ENCODE measurements at places on chromosomes 11 and 22.

- no peak for DNase-seq
Observed at GRCh38 chr11:64021757-64022093, 14.0 kb upstream of the FLRT1 start.

GRCh38 chr11:8009856-8010255, 22.7 kb downstream of the EIF3F start:
- no peak for DNase-seq

- no peak for DNase-seq
Observed at GRCh38 chr11:115657586-115657985, 153.4 kb upstream of the CADM1 start.

DNA sequence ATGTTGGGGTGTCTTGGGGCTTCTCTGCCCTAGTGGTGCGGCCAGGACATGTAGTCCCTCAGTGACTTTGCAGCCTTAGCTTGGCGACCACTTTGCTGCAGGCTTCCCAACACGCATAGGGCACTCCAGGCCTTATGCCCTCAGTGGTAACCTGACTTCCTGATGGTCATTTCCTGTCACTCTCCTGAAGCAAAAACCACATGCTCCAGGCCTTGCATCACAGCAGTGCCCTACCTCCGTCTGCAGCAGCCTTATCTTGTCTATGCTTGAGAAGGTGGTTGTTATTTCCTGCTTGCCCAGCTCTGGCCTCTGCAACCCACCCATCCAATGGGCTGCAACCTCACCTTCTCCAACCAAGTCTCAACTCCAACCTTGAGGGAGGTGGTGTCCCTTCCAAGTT, 33.4 kb upstream of the PISD start:
- DNase-seq: no peak

- DNase-seq: no peak
Observed at GRCh38 chr11:102263379-102264003, 53.8 kb upstream of the BIRC3 start.

- no peak for DNase-seq
Observed at GRCh38 chr22:25928038-25928437, 186.1 kb downstream of the MYO18B start.

GRCh38 chr22:42074132-42074811, at the start of gene PHETA2:
TSS of gene PHETA2 (plus strand) at chr22:42074248. CDS start at chr22:42077294, 3,046 bp downstream.
- no peak for DNase-seq

- DNase-seq: no peak
Observed at GRCh38 chr11:107827041-107827440, 31.5 kb downstream of the SLC35F2 start.

DNA sequence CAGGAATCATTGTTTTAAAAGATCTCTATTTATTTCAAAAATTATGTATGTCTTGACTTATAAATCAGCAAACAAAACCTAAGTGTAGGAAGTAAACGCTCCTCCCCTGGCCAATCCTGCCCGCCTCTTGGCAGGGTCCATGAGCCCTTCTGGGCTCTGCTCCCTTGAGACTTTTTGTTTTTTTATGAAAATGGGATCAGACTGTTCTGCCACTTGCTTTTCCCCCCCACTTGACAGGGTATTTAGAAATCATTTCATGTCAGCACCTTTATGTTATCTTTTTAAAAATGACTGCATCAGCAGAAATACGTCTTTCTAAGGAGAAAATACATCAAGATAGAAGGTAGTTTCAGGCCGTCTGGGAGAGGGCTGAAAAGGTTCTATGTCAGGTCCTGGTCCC, 35.6 kb downstream of the FBLN1 start:
- DNase-seq: no peak

DNA sequence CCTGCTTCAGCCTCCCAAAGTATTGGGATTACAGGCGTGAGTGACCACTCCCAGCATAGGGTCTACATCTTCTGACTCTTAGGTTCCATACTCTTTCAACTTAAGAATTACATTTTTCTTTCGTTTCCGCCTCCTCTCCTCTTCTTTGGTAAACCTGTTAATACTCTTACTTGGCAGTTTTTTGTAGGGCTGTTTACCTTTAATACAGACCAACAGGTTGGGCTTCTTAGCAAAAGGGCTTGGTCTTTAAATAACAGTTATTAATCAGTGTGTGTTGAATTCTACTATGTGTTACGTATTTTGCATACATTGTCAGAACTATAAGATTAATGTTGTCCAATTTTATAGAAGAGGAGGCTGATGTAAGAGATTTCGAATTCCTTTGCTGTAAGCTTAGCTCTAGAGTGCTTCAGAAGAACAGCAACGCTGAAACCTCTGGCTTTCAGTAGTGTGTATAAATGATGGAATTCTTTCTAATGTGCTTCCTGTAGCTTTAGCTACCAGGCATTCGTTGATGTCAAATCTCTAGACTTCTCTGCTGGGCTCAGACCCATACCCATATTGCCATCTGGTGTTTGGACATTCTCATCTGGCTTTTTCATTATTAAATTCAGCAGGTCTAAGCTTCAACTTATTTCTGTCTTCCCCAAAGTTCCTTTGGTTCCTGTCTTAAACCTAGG, 3.1 kb downstream of the FDX1 start:
- no peak for DNase-seq

DNA sequence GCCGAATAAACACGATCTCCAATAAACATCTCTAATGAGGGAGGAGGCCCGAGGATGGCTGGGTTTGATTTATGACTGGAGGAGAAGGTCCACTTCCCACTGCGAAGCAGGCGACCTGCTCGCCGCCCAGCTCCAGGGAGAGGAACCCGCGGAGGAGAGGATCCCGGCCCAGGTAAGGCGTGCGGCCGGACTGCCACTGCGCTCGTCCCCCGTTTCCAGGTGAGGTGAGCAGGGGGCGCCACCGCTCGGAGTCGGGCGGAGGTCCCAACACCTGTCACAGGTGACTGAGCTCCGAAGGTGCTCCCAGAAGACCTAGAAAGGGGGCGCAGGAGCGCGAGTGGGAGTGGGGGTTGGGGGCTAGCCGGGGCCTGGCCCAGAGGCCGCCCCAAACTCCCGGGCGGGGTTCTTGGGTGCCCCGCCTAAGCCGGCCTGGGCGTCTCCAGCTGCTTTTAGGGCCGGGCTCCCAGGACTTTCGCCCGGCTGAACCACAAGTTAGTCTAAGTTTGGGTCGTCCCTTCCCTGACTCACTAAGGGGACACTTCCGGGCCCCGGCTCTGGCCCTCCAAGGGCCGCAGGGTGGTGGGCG, 5.4 kb upstream of the PAX6 start:
- no peak for DNase-seq

GRCh38 chr11:95299078-95299679, 68.2 kb upstream of the SESN3 start:
- no peak for DNase-seq

- no peak for DNase-seq
Observed at GRCh38 chr11:5831196-5831829, 10.4 kb downstream of the OR52E6 start.

DNA sequence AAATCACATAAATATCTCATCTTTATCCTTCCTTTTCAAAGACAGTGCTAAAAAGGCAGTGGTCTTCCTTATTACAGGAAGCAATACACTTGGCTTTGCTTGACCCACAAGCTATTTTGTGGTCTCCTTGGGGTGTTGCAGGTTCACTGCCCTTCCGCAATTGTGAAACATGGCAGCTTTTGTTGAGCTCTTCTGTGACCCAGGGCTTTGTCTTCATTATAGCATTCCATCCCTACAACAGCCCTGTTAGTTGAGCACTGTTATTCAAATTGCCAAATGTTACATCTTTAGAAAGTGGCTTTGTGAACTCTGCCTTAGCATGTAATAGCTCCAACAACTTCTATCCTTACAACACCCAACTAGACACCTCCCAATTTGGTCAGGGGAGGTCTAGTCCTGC, 107.1 kb downstream of the OPCML start:
- DNase-seq: no peak

DNA sequence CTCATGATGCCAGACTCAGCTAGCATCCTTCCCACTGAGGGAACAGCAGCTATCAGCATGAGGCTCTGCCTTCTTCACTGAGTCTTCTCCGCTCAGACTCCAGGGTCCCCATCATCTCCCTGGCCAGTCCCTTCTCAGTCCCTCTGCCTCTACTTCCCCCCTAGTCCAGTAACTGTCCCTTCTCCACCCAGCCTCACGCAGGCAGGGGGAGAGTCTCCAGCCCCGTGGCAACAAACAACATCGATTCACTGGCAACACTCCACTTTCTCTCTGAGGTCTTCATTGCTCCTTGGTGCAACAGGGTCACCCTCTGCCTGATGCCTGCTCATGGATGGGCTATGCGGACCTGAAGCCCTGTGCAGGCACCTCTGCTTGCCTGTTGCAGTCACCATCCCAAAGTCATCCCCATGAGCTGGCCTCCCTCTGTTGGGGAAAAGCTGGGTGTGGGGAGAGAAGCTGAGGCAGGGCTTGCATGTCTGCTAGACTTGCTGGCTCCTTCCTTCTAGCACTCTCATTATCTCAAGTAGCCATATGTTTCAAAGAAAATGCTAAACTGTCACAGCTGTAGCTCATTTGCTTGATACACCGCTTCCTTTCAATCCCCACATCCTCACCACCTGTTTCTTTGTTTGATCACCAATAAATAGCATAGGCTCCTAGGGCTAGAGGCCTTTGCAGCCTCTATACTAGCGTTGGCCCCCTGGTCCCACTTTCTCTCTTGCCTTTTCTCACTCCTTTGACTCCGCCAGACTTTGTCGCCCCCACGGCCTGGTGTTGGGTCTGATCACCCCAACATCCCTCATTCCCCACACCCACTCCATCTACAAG, 4.3 kb upstream of the BCR start:
- DNase-seq: no peak

DNA sequence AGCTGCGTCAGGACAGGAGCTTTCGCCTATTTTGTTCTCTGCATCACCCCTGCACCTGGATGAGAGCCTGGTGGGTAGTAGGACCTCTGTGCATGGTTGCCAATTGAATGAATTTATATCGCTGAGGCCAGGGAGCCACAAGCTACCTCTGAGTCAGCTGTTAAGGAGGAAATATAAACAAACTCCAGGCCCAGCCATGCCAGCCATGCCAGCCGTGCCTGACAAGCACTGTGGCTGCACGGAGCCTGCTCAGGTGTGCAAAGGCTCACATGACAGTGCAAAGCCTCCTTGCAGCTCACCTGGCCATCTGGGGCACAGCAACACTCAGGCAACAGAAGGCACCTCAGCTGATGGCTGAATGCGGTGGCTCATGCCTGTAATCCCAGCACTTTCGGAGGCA, 33.7 kb upstream of the LINC01488 start:
- no peak for DNase-seq

GRCh38 chr11:59899532-59899931, 20.9 kb downstream of the OOSP3 start:
- no peak for DNase-seq

GRCh38 chr22:38953577-38954413, 3.6 kb upstream of the APOBEC3A start:
- no peak for DNase-seq

DNA sequence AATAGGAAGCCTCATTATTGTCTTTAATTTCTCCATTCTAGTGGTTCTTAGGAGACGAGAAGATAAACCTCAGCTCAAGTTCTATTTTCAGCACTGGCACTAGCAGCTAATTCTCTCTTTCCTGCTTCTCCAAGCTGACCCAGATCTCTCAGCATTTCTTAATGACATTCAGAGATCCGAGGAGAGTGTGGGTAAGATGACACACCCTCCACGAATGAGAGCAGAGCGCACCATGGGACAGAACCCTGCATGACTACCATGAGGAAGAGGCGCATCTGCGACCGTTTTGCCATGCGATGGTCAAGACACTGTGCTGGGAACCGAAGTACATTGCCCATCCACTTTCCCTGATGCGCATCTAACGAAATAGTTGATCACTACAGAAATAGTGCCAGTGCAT, 241.8 kb downstream of the LARGE1 start:
- no peak for DNase-seq

DNA sequence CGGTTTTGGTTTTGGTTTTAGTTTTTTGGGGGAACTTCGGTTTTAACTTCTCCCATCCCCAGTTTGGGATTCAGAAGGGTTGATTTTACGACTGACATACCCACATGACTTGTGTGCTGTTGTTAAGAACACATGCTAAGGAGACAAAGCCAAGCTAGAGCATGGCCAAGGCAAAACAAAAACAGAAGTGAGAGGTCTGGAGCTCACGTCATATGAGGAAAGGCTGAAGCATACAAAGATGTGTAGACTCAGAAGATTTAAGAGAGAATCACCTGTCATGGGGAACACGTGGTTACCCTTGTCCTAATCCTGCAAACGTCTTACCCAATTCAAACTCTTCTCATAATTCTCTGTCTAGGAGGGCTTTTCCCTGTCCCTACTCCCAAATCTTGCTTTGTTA, 465.0 kb downstream of the FAM181B start:
- no peak for DNase-seq

- no peak for DNase-seq
Observed at GRCh38 chr11:130769782-130770535, 146.3 kb downstream of the SNX19 start.

- no peak for DNase-seq
Observed at GRCh38 chr11:134471716-134472455, 59.8 kb upstream of the B3GAT1 start.

- no peak for DNase-seq
Observed at GRCh38 chr11:94131718-94132115, 3.1 kb downstream of the PANX1 start.

GRCh38 chr11:61737636-61738386, 14.6 kb upstream of the MYRF start:
- DNase-seq: no peak

DNA sequence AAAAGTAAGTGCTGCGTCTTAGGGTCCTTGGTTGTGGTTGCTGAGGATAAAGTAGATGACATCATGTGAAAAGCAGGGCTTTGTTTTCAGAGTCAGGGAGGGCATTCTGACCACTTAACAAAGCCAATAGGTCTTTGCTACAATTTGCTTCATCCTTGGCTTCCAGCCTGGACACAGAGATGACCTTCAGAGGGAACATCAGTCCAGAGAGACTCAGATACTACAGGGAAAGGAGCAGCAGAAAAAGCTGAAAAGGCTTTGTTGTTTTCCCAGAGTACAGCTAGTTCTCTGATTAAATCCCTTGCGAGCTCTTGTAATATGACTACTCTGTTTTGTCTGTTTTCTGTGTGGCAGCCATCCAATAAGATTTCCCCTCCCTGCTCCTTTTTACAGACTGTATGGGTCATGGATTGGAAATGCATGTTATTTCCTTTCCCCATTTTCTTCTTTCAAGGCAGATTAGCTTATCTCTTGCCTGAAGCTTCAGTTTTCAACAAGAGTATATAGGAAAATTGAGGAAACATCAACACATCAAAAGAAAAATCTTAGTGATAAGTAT, 31.9 kb downstream of the ATG13 start:
- DNase-seq: peak; percentile 46

DNA sequence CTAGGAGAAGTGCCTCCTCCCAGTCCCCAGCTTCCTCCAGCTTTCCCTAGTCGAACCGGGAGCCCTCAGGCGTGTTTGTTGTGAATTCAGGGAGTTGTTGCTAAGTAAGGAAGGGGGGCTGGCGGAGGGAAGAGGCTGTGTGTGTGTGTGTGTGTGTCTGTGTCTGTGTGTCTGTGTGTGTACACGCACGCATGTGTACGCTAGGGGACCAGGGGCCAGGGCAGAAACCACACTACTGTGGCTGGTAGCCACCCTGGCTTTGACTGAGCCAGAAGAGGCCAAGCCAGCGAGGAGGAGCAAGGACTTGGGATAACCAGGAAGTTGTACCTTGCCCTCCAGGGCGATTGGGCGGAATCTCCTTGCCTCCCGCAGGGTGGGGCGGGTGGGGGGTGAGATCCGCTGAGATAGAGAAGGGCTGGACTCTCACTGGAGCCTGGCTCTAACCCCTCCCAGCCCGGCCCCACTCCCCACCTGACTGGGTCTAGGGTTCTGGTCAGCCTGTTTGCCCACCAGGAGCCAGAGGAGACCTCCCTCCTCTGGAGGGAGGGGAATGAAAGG, 7.5 kb downstream of the BCL9L start:
- DNase-seq: no peak

Measured in C1 segment of cervical spinal cord (tissue), 14 donors.